ENCODE measurements at places on chromosomes 3 and 15.

DNA sequence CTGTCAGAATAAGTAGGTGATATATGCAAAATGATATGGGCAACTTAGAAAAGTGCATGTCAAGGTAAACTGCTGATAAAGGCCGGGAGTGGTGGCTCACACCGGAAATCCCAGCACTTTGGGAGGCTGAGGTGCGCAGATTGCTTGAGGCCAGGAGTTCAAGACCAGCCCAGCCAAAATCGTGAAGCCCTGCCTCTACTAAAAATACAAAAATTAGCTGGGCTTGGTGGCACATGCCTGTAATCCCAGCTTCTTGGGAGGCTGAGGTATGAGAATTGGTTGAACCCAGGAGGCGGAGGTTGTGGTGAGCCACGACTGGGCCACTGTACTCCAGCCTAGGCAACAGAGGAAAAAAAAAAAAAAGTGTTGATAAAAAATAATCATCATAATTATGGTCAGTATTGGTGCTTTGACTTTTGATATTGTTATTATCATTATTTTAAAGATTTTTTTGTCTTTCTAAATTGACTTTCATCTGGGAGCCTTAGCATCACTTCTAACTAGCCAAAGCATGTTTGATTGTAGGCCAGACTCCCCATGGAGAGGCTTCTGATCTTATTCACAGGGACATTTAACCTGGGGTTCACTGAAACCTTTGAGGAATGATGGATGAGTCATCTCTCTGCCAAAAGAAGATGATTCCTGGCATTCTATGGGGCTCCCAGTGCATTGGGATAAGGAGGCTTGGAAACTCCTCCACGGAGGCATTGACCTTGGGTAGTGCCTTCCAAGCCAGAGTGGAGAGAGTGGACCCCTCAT lies 5.6 kb downstream of the ZBTB38 start:
- no peak for DNase-seq

- DNase-seq, result no peak
These were observed 104.9 kb downstream of the OCA2 start for GRCh38 chr15:27993996-27994780.

- DNase-seq, result no peak
These were observed 228.1 kb upstream of the C2CD4B start for GRCh38 chr15:62393196-62393595.

DNA sequence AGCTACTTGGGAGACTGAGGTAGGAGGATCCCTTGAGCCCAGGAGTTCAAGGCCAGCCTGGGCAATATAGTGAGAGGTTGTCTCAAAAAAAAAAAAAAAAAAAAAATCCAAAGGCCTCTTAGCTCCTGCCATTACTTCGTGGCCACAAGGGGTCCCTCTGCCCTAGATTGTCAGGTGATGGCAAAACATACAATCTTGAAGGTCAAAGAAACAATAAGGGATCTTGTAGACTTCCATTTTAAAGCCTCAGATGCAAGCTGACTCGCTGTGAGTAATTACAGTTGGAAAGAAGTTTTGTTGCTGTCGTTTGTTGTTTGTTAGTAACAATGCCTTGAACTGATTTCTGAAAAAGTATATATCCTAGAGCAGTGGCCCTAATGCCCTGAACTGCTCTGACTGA lies 55.9 kb upstream of the PLCL2 start:
- peak; percentile 33 for DNase-seq

- no peak for DNase-seq
These were observed 635.1 kb upstream of the AGTR1 start for GRCh38 chr3:148062590-148062989.

GRCh38 chr3:54138937-54139547 lies 16.7 kb downstream of the CACNA2D3 start:
- no peak for DNase-seq
